Fibroblast of skin of abdomen (primary cell): ENCODE measurements at places on chromosomes 1 and 21.

GRCh38 chr1:228802386-228803220 lies 67.3 kb downstream of the RHOU start:
- DNase-seq, result no peak

GRCh38 chr21:46069719-46070279 lies 28.1 kb upstream of the COL6A2 start:
- DNase-seq, result no peak

GRCh38 chr1:74771913-74772515 lies 39.1 kb downstream of the TYW3 start:
- peak; percentile 43 for DNase-seq

- no peak for DNase-seq
These were observed 137.7 kb downstream of the SETD4 start for GRCh38 chr21:35922618-35923017.

- DNase-seq, result peak; percentile 100
These were observed 275.9 kb upstream of the C1orf105 start for GRCh38 chr1:172144445-172145061.

DNA sequence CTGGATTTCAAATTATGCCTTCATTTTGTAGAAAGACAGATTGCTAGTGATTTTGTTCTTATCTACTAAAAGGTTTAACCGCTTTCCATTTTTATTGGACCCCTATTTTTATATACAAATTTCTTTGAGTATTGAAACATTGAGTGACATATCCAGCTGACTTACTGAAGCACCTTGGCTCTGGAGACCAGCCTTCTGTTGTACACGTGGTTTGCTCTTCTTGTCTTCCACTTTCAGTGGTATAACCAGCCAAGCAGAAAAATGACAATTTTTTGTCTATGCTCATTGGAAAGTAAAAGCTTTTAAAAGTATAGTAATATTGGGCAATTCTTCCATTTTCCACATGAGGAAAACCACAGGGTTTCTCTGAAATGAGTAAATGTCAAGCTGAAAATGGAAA lies 4.4 kb downstream of the F13B start:
- DNase-seq, result no peak

- DNase-seq, result no peak
These were observed 394.5 kb upstream of the PKN2 start for GRCh38 chr1:88289401-88290102.

GRCh38 chr1:167542109-167543032 lies 11.2 kb downstream of the CREG1 start:
- DNase-seq, result no peak
